Activated T-helper 1 cell treated with Interleukin-2 at 50 U/mL for 16 hours (primary cell): ENCODE measurements at places on chromosomes 3 and 15.

DNA sequence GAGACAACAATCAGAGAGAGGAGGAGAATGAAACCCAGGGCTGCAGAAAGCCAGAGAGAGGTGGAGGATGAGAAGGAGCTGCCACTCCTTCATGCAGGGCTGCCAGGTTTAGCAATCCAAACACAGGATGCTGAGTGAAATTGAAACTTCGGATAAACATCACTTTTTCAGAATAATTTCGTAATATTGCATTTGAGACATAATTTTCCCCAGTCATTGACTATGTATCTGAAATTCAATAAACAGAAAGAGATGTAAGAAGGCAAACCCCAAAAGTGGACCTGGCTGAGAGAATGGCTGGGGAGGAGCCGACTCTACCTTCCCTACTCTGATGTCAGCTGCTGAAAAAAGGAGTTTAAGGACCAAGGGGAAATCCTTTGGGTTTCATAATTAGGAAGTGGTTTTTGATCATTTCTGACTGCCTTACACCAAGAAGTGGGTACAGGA lies 33.8 kb downstream of the SLC9A9 start:
- DNase-seq: no peak

GRCh38 chr15:40047415-40048210 lies 8.6 kb upstream of the SRP14 start:
- DNase-seq: peak; percentile 31

GRCh38 chr3:47096959-47097358 lies 67.0 kb downstream of the SETD2 start:
- no peak for DNase-seq

- DNase-seq: no peak
These were observed 72.2 kb downstream of the CACNA1D start for GRCh38 chr3:53566461-53567145.

DNA sequence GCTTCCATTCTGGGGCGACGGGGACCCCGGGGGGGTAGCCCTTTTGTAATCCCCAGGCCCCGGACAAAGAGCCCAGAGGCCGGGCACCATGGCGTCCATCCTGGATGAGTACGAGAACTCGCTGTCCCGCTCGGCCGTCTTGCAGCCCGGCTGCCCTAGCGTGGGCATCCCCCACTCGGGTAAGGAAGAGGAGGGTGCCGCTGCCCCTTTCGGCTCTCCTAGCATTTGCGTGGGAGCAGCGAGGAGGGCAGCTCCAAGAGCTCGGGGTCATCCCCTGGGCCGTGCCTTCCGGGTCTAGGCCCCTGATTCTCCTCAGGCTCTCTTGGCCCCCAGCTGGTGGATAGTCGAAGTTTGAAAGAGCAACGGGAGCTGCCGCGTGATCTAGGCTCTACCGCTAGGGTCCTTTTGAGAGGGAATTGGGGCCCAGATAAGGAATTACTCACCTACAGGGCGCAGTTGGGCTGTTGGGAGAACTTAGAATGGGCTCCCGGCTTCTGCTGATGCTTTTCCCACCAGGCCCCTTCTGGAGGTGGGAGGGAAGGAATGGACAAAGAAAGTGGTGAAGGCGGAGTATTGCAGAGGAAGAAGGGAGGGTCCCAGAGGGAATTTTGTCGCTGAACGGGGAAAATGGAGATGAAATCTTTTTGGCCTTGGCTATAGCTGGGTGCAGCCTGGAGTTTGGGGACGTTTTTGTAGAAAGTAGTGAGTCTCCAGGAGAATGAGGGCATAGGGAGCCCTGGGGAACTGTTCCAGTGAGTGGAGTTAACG lies 615 bp downstream of the VPS18 start:
- peak; percentile 32 for DNase-seq

GRCh38 chr15:51619331-51620035 lies 3.1 kb downstream of the DMXL2 start:
- DNase-seq: no peak

DNA sequence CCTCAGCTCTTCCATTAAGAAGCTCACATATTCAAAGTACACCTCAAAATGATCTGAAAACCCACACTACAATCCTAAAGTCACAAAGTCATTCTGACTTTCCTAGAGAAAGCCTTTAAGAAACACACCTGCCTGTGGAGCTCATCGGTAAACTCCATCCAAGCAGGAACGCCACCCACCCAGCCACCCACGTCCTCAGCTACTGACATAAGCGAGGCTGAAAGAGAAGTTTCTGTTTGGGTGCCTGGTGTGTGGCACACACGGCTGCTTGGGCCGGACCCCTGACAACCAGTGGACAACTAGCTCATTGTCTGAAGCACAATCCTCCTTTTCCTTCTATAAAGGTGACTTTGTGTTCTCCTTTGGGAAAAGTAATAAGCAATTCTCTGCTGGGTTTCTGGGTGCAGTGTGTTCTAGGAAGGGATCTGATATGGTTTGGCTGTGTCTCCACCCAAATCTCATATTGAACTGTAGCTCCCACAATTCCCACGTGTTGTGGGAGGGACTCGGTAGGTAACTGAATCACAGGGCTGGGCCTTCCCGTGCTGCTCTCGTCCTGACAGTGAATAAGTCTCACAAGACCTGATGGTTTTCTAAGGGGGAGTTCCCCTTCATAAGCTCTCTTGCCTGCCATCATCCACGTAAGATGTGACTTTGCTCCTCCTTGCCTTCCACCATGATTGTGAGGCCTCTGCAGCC lies 26.1 kb downstream of the FAM174B start:
- no peak for DNase-seq

DNA sequence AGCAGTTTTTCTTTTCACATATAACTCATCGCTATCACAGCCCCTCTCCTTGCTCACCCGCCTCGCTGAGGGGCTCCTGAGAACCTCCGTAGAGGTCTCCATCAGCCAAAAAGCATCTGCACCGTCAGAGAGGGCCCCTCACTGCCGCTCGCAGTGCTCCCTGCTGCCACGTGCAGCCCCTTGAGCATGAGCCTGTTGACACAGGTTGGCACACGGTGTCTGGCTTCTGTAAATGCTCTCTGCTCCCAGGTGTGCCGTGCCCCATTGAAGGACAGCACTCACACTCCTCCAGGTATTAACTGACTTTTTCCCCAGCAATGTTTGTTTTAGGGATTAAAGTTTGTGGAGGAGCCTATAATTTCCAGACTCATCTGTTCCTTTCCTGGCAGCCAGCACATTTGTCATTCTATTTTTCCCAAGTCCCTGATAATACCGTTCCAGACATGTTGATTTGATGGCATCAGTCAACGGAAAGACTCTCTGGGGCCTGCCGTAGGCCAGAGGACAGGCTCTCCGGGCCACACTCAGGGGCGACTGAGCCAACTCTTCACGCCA lies 2.1 kb upstream of the FURIN start:
- DNase-seq: no peak

DNA sequence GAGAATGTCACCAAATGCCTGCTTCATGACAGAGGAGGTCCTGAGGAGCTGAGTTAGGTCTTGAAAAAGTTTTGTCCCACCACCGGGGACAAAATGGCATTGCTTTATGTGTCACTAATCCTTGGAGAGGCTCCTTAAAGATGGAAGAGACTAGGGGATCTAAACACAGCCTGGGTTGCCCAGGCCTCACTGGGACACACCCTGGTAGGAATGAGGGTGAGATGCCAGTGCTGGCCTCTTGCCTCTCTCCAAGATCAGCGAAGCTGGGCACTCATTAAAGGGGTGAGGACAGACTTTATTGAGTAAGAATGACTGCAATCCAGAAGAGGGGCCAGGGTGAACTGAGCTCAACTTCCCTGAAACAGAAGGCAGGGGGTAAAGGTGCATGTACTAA lies 58.5 kb upstream of the KLF13 start:
- DNase-seq: no peak

DNA sequence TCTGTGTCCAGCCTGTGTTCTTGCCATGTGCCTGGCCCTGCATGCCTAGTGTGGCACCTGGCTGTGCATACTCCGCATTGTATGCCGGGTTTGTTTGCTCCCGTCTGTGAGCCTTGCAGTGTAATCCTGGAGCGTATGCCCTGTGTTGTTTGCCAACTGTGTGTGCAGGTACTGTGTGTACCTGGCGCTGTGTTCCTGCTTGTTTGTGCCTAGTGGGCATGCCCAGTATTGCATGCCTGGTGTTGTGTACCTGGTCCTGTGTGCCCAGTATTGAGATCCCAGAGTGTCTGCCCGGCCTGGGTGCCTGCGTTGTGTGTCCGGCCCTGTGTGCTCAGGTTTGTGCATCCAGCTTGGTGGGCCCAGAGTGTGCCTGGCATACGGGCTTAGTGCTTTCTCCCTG lies 54.5 kb upstream of the CHRNA7 start:
- no peak for DNase-seq

- DNase-seq: no peak
These were observed 10.8 kb upstream of the CCDC39 start for GRCh38 chr3:180690061-180690460.

- no peak for DNase-seq
These were observed 202.3 kb downstream of the NEK10 start for GRCh38 chr3:27166888-27167287.

DNA sequence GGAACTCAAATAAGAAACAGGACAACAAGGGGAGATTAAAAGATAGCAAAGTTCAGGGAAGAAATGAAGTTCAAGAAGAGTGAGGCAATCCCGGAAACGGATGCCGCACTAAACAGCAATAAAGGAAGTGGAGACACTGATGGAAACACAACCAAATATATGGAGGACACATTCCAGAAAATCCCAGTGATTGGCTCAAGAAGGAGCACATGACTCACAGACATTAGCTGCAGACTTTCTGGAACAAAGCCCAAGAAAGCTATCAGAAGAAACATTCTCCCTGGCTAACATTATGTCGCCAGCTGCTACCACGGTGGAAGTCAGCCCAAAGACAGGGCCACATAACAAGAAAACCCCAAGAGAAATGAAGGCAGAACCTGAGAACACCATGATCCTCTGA lies 18.1 kb upstream of the VGLL4 start:
- DNase-seq: no peak

DNA sequence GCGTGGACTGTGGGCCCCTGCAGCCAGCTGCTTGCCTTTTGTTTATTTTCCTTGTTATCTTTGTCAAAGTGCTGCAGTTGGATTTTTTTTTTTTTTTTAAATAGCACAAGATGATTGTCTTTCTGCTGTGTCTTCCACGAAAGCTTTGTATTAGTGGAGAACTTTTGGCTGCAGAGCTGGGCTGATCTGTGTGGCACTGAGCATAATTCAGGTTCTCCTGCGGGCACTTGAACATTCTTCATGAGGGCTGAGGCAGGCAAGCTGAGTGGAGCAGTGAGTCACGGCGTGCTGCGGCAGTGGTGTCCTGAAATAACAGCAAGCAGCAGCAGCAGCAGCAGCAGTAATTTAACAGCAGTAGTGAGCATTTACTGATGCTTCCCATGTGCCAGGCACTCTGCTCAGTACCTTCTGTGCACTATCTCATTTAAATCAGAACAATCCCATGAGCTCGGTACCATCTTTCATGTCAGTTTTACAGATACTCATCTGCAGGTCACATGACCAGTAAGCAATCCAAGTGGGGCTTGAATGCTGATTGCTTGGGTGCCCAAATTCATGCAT lies 45.8 kb downstream of the MITF start:
- no peak for DNase-seq

GRCh38 chr15:46441294-46442062 lies 806.6 kb downstream of the SQOR start:
- DNase-seq: no peak

- DNase-seq: no peak
These were observed 45.3 kb downstream of the ROPN1B start for GRCh38 chr3:126014252-126014651.

DNA sequence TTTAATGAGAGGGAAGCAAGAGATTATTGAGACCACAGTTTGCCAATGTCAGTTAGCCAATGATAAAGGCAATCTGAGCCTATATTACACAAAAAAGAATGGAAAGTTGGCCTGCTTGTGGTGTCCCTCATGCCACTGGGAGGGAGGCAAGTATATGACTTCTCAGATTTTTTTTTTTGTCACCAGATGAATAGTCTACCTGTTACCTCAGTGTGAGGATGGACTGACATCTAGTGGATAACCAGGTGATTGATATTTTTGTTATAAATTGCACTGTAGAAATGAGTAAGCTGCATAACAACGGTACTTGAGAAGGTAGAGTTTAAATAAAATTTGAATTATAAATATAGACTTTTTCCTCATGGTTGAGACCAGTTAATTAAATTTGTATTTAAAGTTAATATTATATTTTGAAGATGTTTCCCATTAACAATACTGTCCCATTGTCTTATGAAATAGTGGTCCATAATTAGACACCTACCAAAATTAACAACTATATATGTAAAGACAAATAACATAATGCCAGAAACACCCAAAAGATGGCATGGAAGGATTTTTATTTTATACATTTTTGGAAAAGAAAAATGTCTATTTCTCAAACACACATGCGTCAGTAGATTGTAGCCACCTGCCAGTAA lies 237.8 kb upstream of the GADL1 start:
- no peak for DNase-seq

DNA sequence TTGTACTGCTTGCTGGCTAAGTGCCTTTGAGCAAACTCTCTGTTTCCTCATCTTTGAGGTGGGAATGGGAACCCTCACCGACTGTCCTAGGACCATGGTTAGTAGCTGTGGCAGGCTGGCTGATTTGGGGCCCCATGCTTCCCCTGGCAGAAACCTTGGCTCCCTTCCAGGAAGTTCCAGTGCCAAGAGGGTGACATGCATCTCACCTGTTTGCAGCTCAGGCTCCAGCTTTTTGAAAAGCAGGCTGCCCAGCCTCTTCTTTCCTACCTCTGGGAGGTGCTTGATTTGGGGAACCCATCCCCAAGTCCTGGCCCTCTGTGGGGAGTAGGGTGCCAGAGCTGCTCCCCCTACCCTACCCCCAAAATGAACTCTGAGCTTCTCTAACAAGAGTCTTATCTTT lies 50.8 kb downstream of the RAB11A start:
- no peak for DNase-seq

DNA sequence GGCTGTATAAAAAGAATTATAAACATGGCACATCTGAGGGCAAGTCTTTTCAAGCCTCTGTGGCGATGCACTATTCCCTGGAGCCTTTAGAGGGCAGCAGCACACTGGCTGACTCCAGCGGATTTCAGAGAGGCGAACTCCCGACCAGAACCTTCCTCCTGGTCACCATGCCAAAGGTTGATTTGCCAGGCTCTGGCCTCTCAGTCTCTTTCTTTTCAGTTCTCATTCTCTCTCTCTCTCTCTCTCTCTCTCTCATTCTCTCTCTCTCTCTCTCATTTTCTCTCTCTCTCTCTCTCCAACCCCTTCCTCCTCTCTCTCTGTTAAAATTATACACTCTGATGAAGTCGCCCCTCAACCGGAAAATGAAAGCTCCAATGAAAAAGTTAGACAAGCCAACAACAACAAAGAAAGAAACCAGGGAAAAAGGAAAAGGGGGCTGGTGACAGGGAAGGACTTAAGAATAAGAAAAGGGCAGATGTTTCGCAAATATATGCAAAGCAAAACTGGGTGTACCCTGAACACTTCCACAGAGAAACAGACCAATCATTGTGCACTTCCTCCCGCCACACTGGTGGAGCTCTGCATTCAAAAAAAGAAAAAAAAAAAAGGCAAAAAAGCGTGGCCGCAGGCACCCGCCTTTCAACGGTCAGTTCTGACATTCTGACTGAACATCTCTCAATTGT lies 90.2 kb downstream of the TIGIT start:
- peak; percentile 25 for DNase-seq

- DNase-seq: no peak
These were observed 21.4 kb downstream of the CCDC191 start for GRCh38 chr3:114034787-114035545.
